ENCODE measurements at places on chromosomes 16 and 17.

GRCh38 chr16:3112058-3112880 lies at the start of gene ZNF205:
ZNF205 (plus strand) TSS chr16:3112586; CDS start chr16:3113431, 845 bp downstream.
- DNase-seq: peak; percentile 95

- no peak for DNase-seq
These were observed 480 bp downstream of the TXNL4B start for GRCh38 chr16:72092832-72093447.

DNA sequence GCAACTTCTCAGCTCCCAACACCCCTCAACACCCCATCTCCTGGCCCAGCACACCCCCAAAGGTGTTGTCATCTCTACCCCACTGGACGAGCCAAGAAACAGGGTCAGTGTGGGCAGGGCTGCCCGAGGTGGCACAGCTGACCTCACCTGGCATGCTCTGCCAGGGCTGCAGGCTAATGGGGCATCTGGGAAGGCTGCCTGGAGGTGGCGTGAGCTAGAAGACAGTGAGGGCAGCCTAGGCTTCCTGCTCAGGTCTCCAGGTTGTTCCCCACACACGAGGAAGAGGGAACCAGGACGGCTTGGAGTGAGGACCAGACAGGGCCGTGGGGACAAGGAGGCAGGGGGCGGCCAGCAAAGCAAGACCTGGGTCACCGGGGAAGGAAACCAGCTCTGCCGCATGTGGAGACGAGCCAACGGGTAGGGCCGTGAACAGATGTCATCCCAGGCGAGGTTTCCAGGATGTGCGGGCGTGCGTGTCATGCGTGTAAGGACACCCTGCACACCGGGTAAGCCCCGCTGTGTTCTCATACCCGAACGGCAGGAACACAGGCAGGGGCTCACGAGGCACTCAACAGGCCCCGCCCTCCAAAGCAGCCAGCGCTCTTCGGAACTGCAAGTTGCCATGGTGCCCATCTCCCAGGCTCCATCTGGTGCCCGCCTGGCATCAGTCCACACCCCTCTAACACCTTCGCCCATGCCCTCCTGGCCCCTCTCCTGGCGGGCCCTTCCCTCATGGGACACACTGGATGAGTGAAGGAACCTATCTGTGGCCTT lies 29.6 kb upstream of the PVALEF start:
- no peak for DNase-seq

DNA sequence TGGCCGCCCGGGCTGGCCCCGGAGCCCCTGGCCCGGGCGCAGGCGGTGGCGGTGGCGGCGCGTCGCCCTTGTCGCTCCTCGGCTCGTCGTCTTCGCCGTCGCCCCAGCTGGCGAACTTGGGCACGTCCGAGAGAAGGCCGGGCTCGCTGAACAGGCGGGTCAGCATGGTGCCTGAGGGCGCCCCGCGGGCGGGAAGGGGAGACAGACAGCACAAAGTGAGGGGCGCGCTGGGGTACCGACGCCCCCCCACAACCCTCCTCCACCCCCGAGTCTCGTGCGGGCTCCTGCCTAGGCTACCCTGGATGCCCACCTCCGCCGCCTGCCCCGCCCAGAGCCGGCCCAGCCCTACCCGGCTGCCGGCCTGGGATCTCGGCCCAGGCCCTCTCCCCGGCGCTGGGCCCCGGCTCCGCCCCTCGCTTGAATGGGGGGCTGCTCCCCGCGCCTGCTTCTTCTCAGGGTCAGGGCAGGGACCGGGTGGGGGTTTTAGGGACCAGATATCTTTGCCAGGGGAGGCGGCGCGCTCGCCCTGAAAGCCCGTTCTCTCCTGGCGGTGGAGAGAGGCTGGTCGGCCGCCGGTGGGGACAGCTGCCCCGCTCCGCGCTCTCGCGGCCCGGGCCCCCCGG lies 1.2 kb downstream of the NEUROD2 start:
- DNase-seq: peak; percentile 86

GRCh38 chr17:49835472-49835871 lies 12.4 kb downstream of the TAC4 start:
- DNase-seq: no peak

- no peak for DNase-seq
These were observed 14.8 kb downstream of the CLEC16A start for GRCh38 chr16:10959161-10959560.

GRCh38 chr16:66120656-66121055 lies 245.8 kb upstream of the CDH5 start:
- DNase-seq: no peak

DNA sequence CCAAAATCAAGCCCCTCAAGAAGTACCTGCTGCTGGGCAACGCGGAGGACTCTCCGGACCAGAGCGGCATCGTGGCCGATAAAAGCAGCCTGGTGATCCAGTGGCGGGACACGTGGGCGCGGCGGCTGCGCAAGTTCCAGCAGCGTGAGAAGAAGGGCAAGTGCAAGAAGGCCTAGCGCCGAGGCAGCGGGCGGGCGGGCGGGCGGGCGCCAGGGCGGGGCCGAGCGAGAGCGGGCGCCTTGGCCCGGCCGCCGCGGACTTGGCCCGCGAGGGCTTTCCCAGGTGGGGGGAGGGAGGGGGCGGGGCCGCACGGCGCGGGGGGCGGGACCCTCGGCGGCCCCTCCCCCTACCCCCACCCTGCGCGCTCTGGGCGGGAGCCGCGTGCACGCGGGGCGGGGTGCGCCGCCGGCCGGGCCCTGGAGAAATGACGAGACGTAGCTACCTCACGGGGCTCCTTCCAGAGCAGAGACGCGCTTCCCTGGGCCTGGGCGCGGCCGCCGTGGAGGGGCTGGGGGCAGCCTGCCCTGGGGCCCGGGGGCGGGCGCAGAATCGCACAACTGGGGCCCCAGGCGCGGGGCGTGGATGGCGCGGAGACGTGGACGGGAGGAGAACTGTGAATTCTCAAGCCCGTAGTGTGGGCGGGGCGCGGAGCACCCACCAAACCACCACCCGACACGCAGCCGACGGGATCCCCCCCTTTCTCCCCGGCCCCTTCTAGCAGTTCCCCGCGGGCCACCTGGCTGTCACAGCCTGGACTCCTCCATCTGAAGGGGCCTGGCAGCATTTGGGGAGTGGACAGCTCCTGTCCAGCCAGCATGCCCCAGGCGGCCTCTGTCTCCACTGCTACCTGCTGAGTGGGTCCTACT lies 218.7 kb downstream of the NTN1 start:
- peak; percentile 93 for DNase-seq

GRCh38 chr16:4976611-4977145 lies 18.5 kb downstream of the SEC14L5 start:
- no peak for DNase-seq

- DNase-seq: no peak
These were observed 347.1 kb downstream of the SEC14L1 start for GRCh38 chr17:77487677-77488530.

- DNase-seq: peak; percentile 88
These were observed 2.4 kb upstream of the RHBDF1 start for GRCh38 chr16:74747-75334.

DNA sequence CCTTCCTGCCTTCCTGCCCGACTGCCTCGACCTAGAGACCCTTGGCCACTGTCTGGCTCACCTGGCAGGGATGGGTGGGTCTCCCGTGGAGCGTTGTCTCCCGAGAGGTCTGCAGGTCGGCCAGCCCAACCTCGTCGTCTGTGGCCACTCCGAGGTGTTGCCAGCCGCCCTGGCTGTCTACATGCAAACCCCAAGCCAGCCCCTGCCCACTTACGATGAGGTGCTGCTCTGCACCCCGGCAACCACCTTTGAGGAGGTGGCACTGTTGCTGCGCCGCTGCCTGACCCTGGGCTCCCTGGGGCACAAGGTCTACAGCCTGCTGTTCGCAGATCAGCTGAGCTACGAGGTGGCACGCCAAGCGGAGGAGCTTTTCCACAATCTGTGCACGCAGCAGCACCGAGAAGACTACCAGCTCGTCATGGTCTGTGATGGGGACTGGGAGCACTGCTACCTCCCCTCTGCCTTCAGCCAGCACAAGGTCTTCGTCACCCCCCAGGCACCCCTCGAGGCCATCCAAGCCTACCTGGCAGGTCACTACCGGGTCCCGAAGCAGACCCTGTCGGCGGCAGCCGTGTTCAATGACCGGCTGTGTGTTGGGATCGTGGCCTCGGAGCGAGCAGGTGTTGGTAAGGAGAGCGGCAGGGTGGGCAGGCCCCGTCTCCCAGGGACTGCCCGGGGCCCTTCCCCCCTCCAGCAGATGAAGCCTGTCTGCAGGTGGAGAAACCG lies 75.1 kb upstream of the ENDOV start:
- no peak for DNase-seq

DNA sequence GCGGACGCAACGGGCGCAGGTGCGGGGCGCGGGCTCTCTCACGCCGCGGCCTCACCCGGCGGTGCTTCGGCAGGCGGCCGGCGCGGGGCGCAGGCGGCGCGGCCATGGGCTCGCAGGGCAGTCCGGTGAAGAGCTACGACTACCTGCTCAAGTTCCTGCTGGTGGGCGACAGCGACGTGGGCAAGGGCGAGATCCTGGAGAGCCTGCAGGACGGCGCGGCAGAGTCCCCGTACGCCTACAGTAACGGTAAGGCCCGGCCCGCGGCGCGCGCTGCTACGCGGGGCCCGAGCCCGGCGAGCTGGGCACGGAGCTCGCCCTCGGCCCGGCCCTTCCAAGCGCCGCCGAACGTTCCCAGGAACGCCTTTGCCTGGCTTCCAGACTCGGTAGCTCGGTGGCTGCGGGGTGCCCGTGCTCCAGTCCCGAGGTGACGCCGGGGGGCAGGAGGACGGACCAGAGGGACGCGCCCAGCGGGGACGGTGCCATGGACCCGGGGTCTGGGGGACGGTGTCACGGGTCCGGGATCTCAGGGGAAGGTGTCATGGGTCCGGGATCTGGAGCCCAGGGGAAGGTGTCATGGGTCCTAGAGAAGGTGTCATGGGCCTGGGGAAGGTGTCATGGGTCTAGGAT lies 435 bp downstream of the RAB40C start:
- peak; percentile 65 for DNase-seq

DNA sequence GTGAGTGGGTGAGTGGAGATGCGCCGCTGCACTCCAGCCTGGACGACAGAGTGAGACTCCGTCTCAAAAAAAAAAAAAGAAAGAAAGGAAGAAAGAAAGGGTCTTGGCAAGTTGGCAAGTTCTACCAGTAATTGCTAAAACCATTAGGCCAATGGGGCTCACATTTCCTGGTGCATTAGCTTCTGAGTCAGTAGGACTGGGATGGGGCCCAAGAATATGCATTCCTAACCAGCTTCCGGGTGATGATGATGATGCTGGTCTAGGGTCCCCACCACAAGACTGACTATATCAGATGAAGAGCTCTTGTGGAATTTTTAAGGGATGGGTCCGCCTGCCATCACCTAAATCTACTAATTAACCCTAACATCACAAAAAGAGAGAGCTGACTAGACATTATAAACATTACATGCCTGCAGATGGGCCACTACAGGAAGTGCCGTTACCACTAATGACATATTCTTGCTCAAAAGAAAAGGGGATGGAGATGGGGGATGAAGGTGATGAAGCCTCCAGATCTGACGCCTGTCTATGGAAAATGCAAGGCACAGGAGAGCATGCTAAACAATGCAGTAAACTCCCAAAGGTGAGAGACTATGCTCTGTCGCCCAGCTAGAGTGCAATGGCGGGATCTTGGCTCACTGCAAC lies 13.1 kb downstream of the MYH11 start:
- no peak for DNase-seq

- no peak for DNase-seq
These were observed 18.8 kb upstream of the AMZ2 start for GRCh38 chr17:68228817-68229570.

DNA sequence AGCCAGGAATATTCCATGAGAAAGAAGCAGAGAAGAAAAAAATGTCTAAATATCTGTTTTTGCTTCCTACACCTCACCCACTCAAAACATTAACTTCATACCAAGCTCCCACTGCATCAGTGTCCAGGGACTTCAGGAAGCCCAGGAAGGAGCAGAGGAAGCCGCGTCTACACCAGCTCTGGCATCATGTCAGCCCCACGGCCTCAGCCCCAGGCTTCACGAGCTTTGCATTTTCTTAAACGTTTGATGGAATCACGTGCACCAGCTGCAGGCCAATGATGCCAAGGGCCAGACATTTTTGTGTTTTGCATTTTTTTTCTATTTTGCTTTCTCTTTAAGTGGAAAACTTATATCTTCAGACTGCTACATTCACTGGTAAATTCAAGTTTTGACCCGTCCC lies 48.6 kb downstream of the CDRT4 start:
- DNase-seq: no peak

DNA sequence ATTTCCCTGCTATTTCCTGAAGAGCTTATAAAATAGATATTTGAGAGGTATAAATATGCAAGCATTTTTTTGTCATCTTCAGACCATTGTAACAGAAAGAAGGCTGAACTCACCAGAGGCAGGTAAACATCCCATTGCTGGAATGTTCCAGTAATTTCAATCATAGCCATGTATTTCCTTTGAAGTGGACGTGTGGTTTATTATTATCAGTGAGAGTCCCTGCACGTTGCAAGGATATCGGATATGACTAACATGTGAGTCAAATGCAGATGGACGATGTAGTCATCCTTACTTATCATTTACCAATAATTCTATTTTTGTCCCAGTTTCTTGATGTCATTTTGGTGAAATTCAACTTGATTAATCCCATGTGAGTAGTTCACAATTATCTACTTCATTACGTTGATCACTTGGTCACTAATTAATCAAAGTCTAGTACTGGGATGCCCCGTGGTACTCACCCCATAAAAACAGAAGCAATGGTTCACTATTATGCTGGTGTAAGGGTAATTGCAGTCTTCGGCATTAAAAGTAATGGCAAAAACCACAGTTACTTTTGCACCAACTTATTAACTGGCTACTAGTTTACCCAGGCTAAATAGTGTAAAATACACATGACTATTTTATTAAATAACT lies 89.5 kb downstream of the VAT1L start:
- no peak for DNase-seq

GRCh38 chr16:49704586-49705155 lies 151.2 kb downstream of the ZNF423 start:
- peak; percentile 75 for DNase-seq

- no peak for DNase-seq
These were observed 211.5 kb upstream of the TOX3 start for GRCh38 chr16:52758473-52758855.

- DNase-seq: peak; percentile 68
These were observed 80.9 kb upstream of the CREBBP start for GRCh38 chr16:3961449-3961849.

DNA sequence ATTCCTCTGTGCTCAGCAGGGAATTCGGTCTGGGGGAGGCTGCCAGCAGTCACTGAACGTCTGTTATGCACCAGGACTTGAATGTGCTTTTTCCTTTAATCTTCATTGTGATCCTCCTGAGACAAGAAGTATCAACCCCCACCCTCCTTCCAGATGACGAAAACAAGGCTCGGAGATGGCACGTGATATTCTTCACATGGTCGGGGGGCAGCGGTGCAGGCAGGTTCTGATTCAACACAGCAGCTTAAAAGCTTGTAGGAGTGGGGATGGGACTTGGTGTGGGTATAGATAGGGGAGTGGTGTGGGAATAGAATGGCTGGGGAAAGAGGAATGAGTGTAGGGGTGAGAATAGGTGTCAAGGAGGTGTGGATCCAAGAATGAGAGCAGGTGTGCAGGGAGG lies 6.4 kb downstream of the NECAB2 start:
- no peak for DNase-seq
